Jurkat, Clone E6-1 (cell line): ENCODE measurements at places on chromosomes 6 and 20.

DNA sequence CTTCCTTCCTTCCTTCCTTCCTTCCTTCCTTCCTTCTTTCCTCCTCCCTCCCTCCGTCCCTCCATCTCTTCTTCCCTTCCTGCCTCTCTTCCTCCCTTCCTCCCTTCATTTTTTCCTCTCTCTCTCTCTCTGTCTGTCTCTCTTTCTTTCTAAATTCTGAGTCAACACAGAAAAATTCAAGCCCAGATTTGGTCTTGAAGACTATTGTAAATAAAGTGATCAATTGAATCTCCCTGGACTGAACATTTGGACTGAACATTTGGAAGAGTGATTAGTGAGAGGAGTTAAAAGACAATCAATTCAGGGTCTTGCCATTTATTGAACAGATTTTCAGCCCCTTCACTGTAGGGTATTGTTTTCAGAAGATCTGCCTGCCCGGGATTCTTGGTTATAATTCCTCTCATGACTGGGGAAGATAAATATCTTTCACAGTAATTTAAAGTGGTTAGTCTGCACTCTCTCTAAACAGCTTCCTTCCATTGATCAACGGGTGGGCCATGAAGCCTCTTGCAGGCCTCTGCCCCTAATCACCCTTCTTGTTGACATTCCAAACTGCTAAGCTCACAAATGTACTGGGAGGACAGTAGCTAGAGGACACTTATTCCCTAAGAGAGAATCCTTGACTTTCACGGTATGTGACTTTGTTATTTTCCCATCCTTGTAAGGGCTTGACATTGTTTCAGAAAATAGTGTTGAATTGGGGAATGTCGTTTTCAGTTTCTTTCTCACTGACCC lies 101.7 kb upstream of the BMP2 start:
- DNase-seq, result no peak

GRCh38 chr6:151325075-151326050 lies 66.0 kb downstream of the ZBTB2 start:
- DNase-seq, result no peak

DNA sequence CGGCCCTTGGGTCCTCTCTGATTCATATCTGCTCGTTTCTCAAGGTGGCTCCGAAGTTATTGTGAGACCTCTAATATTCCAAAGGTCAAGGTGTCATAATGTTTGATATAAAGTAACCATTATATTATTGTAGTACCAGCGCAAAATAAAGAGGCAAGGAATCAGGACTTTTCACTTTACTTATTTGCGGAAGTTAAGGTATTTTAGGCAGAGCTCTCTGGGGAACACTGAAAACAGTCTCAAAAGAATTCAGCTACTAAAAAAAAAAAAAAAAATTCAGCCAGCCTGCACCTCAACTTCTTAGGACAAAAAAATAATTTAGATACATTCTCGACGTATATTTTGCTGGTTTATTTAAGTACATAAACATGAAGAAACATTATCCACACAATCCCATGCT lies 2.4 kb downstream of the OSER1 start:
- no peak for DNase-seq

GRCh38 chr6:107666981-107667601 lies 157.0 kb downstream of the SCML4 start:
- no peak for DNase-seq

DNA sequence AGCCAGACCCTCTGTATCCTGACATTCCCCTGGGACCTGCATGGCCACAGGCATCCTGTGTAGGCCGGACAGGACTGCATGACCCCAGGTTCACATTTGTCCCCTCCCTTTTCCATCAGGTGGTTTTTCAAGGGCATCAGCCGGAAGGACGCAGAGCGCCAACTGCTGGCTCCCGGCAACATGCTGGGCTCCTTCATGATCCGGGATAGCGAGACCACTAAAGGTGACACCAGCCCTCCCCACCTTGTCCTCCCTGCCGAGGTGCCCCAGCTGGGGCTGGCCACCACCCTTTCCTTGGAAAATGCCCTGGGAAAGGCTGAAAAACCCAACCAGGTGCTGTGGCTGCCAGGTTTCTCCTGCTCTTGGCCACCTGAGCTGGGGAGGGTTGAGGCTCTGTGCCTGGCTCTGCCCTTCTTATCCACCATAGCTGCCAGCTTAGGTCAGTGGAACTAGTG lies 27.6 kb downstream of the HCK start:
- no peak for DNase-seq

DNA sequence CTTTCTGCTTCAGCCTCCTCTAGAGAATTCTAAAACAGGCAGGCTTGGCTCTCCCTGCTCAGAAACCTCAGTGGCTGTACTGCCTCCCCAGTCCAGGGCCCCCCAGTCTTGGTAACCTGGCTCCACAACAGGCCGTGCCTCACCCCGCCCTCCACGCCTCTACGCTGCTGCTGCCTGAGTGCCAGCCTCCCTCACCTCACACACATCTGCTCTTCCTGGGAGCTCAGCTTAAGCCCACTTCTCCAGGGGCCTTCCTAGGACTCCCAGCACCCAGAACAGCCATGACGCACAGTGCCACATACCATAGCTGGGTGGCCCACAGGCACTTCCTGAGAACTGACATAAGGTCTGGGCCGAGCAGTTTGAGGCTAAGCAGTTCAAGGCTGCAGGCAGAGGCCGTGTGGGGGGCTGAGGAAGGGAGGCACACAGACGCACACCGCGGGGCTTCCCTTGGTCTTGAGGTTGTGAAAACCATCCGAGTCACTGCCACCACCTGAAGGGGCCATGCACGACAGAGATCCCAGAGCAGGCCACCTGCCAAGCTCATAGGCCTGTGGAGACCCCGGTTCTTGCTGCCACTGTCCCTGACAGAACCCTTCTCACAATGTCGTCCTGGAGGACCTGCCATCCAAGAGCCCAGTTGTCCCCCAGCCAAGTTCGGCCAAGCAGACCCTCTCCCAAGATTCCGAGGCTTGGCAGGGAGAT lies 42.6 kb downstream of the DSTN start:
- peak; percentile 72 for DNase-seq

GRCh38 chr6:15439410-15440025 lies 193.6 kb downstream of the JARID2 start:
- DNase-seq, result no peak

DNA sequence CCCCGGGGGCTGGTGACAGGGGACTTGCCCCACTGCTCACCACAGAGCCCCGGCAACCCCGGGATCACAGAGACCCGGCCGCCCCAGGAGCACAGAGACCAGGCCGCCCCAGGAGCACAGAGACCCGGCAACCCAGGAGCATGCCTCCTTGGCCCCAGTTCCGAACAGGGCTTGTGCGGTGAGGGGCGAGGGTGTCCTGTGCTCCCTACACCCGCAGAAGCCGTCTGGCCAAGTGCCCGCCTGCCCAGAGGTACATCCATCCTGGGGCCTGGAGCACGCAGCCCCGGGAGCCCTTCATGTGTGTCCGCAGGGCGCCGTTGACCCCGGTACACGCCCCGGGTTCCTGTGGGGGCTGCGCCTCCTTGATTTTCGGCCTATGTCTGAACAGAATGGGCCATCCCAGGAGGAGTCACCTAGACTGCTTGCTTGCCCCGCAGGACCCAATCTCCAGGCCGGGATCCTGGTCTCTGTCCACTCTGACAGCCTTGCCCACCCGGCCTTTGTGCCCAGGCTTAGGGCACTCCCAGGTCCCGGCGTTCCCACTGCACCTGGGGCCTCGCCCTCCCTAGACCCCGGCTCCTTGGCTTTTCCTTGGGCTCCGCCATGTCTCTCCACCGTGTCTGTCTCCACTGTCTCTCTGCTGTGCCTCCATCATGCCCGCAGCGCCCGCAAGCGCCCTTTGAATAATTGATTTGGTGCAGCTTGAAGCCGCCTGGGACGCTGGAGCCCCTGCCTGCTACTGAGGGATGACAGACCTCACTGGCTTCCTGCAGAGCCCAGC lies 219.8 kb downstream of the ERMARD start:
- no peak for DNase-seq

- DNase-seq, result peak; percentile 12
These were observed 64.3 kb upstream of the PAK5 start for GRCh38 chr20:9903048-9903655.

DNA sequence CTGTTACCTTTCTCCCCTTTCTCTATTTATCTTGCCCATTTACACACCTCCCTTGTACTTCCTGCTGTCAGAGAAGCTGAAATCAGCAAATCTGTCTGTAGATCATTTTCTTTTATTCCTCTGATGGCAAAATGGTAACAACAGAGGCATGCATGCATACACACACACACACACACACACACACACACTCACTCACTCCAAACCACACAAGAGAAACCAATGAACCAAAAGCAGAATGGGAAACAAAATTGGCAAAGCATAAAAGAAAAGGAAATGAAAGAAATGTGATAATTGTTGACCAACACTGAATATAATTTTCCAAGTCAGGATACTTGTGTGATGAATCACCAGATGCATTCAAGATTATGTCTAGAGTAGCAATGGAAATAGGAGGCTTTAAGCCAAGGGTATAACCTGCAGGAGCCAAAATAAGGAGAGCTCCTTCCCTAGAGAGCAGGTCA lies 172.4 kb downstream of the PLCB4 start:
- DNase-seq, result no peak

GRCh38 chr6:26420688-26421171 lies 18.7 kb downstream of the BTN3A1 start:
- DNase-seq, result peak; percentile 51

GRCh38 chr6:75278474-75279077 lies 6.0 kb downstream of the TMEM30A start:
- DNase-seq, result no peak

DNA sequence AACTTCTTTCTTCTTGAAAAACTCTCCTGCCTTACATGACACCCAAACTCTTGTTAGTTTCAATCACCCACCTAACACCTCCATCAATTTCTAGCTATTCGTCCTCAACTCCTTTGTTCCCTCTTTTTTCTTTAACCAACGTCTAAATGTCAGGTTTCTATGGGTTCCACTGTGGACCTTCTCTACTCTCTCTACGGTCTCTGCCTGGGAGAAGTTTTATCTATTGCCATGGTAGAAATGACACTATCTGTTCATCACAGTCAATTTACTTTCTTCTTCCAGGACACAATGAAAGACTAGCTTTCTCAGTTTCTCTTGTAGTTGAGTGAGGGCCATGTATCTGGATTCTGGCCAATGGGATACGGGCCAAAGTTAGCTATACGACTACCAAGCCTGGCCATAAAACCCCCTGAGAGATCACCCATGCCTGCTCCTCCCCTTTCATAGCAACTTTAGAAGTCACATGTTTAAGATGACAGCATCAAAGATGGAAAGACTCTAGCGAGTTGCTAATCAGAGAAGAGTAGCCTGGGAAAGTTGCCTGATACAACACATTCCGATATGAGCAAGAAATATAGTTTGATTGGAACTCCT lies 17.9 kb downstream of the RNGTT start:
- no peak for DNase-seq

DNA sequence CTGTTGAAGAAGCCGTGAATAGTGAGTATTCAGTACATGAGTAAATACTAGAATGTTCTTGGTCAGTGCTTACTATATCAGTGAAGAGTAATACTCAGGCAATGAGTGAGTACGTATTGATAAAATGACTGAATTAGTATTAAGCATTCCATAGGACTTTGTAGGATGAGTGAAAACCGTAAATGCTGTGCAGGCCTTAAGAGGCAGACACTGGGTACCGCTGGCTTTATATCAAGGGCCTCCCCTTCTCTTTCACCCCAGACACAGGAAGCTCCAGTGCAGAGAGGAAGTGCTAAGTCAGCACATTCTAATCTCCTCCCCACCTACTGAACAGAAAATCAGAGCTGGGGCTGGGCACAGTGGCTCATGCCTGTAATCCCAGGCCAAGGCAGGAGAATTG lies 24.2 kb downstream of the POFUT1 start:
- DNase-seq, result no peak

DNA sequence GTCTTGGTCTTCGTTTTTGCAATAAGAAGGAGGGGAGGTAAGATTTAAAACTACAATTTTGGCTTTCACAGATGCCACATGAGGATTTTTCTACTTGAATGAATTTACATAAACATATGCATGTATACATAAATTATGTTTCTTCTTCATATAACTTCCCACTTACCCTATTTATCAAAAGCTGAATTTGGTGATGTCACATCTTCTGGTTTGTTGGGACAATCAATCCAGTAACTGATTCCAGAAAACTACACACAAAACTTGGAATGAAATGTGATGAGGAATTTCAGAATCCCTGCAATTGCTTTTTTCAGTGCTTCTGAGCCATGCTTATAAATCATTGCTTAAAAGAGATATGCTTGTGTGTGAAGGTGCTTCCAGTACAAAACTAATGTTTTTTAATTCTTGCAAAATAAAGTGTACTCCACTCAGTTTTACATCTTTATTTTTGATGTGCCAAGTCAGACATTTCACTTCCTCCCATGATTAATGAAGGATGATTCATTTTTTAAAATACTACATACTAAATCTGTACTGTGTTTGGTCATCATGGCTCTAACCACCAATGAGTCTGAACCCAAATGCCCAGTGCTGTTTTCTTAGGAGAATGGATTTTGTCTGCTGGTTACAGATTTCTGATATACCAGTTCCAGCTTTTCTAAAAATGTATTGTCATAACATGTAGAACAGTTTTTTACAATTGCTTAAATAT lies 32.1 kb upstream of the RIN2 start:
- DNase-seq, result no peak

GRCh38 chr6:148451690-148452089 lies 109.1 kb downstream of the SASH1 start:
- peak; percentile 15 for DNase-seq

DNA sequence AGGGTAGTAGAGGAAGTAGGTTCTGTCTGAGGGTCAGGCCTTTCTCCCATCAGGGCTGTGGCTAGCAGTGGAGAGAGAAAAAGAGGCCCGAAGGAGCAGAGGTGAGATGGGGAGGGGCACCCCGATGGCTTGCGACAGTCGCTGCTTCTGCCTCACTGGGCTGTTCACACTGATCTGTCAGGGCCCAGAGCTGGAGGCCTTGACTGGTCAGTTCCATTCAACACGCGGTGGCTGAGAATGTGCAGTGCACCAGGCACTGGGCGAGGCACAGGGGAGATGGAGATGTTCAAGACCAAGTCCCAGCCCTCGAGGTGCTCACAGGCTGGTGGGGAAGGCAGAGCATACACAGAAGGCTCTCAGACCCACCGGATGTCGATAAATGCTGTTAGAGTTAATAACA lies 21.4 kb downstream of the SLC12A5 start:
- no peak for DNase-seq

DNA sequence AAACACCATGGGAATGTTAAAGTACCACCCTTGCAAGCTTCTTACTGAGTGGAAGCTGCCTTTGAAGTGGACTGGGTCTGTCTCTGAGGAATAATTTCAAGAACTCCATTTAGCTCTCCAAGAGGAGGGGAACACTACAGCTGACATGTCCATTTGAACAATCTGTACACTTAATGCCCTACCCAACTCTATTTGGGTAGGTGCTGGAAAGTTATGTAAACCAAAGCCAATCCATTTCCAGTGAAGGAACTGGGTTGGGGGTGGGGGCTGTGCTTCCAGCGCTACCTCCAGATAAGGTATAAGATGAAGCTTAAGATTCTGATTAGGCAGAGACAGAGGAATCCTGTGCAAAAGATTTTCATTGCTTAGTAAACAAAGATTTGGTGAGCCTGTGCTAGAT lies 122.0 kb downstream of the TCP11 start:
- no peak for DNase-seq

DNA sequence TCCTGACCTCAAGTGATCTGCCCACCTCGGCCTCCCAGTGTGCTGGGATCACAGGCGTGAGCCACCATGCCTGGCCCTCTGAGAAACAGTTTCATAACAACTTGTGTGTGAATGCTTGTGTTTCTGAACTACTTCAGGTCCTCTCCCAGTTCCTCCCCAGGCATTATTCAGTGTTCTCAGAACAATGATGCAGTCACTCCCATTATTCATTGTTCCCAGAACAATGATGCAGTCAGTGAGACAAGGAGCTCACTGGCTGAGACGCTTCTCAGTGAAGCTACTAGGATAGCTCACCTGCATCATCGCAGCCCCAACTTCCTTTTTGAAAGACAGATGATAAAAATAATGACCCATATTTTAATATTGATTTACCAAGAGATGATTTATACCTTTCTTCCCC lies 71.5 kb downstream of the NDUFAF5 start:
- no peak for DNase-seq
